ENCODE measurements at places on chromosomes 1 and 21.

DNA sequence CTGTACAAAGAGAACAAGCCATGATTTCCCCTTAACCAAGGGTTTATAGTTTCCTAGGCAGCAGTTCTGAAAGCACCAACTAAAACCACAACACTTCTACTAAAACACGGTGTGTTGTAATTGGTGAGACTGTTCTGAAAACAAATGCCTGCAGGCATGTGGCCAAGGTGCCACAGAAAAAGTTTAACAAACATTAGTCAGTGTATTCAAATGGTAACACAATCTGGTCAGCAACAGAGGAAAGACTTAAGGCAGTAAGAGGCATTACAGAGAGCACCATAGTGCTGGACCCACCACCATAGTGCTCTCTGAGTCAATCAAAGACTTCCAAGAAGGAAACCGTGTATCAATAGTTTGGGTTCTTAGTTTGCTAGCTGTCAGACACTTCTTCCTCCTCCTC lies 16.7 kb downstream of the SNIP1 start:
- no peak for DNase-seq

DNA sequence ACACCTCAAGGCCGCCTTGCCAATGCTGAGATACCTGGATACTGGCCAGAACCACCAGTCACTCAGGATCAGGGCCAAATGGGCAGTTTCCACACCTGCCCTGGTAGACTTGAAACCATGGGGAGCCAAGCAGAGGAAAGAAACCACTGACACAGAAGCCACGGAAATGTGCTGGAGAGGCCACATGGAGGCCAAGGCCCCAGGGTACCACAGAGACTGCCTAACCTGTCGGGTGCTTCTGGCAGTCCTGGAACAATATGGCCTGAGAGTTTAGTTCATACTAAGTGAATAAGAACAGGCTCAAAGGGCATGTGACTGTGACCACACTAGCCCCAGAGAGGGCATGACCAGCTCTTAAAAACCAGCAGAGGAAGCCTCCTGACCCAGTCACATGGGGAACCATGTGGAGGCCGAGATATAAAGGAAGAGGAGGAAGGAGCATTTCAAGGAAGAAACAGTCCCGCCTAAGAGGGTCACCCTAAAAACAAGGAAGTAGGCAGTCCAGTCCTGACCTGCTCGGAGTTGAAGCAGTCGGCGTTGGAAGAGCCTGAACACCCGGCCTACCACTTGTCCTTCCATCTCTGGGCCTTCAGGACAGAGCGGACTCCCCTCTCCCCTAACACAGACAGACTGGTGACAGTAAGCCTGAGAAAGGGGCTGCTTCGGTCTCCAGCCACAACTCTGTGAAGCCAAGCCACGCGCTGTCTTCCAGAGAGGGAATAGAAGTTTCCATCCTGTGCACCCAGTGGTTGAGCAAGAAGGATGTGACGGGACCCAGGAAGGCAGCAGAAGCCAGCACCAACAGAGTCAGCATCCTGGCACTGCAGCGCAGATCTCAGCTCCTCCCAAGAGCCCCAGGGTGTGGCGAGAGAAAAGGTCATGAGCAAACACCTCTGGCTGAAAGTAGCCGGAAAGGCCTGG lies at the start of gene DENND2D:
TSS of gene DENND2D (minus strand) at position 766 of the 921 bp plus-strand sequence. CDS start at position 579, 187 bp downstream.
- DNase-seq = peak; percentile 41

DNA sequence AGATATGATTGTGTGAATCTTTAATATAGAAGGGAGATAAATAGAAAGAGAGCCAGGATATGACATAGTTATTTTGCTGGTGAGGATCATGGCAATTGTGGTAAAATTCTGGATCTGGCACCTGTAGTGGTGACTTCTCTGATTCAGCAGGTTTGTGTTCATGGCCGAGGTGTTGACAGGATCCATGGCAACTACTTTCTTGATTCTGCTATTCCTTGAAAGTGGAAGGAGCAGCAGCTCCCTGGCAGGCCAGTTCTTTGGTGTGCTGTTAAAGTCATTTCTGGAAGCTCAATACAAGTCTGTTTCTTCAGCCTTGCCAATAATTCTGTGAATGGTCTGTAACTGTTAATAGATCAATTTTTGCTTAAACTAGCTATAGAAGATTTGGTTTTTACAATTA lies 33.4 kb downstream of the RGS4 start:
- no peak for DNase-seq

GRCh38 chr1:97074771-97075170 lies 353.2 kb downstream of the PTBP2 start:
- DNase-seq = no peak

DNA sequence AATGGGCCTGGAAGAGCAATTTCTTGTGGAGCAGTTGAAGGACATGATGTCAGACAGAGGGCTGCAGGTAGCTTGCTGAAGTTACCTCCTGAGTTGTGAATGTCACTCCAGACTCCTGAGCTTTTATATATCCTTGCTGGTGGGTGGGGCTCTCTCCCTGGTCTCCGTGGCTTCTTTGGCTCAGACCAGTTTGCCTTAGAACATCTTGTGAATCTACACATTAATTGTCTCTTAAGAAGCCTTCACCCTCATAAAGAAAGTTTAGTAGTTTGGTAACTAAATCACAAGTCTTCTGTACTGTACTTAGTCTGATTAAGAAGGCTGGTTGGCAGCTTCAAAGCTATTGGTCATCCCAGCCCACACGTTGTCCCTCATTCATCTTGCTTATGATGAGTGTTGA lies at the start of gene KRTAP11-1:
TSS of gene KRTAP11-1 (minus strand) at position 101 of the 400 bp plus-strand sequence. CDS start at position 45, 56 bp downstream.
- no peak for DNase-seq

DNA sequence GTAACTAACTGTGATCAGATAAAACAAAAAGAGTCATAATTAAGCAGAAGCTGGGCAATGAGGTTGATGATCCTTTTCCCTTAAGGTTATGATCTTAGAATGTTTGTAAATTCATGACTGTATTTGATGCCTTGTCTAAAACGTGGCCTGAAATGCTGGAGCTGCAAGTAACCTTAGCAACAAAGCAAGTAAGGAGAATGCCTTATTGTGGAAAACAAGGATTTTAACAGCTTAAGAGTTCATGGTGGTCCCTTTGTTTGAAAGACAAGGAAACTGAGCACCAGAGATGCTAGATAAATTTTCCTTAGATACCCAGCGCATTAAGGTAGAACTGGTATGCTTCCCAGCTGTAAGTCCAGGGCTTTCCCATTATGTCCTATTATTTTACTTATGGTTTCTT lies 25.7 kb upstream of the XPR1 start:
- no peak for DNase-seq

DNA sequence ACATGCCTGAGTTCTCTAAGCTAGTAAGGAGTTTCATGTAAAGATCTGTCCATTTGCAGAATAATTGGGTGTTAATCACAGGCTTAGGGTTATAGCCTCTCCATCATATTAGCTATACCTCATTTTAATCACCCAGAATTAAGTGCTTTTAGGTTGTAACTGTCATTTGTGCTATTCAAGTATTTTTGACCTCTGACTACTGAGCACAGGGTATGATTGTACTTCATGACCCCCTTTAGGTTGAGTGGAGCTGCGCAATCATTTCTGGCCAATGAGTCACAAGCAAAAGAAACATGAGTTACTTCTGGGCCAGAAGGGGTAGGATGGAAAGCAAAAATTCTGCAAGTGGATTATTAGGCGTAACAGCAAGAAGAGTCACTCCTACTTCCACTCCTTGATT lies 8.4 kb upstream of the SNX7 start:
- DNase-seq = no peak

GRCh38 chr21:15967661-15968060 lies 237.9 kb downstream of the USP25 start:
- no peak for DNase-seq

GRCh38 chr1:118998171-118998570 lies 10.0 kb upstream of the TBX15 start:
- no peak for DNase-seq

GRCh38 chr1:48790397-48790796 lies 13.7 kb upstream of the BEND5 start:
- no peak for DNase-seq

DNA sequence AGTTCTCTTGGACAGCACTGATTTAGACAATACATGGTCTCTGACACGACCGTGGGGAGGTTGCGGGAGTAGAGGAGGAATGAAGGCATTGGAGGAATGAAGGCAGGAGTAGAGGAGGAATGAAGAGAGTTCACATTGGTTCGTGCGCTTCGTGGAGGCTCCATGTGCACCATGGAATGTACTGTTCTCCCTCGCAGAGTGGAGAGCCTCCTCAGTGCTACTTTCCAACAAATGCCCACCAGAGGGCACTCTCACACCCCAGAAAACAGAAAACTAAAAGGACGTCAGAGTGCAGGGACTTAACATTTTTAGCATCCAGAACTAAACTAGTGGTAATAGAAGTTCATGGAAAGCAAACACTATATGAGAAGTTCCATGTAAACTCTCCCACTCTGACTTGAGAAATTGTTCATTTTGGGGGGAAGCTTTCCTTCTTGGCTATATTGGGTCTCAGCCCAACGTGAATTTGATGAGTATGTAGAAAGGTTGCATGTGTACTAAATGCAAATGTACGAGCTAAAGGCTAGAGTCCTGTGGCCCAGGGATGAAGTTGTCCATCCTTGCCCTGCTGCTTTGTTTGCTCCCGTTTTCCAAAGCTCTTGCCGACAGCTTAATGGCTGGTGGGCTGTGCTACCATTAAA lies 211.6 kb downstream of the LMX1A start:
- DNase-seq = no peak

GRCh38 chr1:203507759-203508158 lies 13.8 kb downstream of the OPTC start:
- no peak for DNase-seq

- no peak for DNase-seq
These were observed 24.5 kb downstream of the ELF3 start for GRCh38 chr1:202034683-202035462.

DNA sequence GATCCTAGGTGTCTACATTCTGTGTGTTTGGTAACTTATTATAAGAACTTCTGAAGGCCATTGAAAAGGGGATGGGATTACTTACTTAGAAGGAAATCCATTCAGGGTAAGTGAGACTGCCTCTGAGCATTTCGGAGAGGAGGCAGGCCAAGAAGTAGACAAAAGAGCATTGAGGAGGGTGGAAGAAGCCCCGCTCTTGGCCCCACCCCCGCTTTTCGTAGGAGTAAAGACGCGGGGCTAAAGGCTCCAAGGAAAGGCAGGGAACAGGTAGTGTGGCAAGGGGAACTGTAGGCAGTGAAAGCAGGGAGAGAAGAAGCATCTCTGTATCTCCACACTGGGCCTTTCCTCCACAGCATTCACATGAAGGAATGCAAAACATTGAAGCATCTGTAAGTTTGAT lies 51.8 kb upstream of the GRIK1 start:
- no peak for DNase-seq

DNA sequence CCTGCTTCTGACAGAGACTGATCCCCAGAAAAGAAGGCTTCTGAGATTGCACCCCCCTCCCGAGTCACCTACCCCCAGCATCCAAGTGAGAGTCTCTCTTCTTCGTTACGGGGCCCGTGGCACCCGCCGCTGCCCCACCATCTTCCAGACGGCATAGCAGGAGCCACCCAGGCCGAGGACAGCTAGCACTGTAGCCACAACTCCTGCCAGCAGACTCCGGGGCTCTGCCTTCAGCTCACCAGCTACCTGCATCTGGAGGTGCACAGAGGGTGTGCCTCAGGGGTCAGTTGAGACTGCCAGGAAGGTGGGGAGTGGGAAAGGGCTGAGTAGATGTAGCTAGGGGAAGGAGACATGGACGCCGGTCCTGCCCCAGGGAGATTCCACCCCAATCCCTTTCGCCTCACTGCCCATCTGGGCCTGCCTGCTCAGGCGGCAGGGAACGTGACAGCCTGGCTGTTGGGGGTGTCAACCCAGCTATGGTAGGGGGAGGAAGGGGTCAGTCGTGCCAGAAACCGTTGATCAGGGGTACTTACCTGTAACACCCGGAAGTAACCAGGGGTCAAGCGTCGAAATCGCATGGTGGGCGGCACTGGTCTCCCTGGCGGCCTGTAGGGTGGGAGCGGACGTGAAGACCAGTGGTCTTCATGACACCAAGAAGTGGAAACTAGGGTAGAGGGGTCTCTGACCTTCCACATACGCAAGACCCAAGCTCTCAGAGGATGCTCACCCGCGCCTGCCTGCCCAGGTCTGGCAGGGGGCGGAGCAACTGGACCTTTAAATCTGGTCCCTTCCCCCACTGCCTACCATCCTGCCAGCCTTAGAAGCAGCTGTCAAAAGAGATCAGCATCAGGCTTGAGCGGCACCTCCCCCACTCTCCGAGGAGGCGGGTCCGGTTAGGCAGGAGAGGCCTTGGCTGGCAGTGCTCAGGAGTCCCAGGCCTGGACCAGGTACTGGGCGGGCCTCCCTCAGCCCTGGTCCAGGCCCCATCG lies at the start of gene ZNF593OS:
TSS of gene ZNF593OS (minus strand) at position 749 of the 989 bp plus-strand sequence. CDS start at position 578, 171 bp downstream.
- DNase-seq = no peak

DNA sequence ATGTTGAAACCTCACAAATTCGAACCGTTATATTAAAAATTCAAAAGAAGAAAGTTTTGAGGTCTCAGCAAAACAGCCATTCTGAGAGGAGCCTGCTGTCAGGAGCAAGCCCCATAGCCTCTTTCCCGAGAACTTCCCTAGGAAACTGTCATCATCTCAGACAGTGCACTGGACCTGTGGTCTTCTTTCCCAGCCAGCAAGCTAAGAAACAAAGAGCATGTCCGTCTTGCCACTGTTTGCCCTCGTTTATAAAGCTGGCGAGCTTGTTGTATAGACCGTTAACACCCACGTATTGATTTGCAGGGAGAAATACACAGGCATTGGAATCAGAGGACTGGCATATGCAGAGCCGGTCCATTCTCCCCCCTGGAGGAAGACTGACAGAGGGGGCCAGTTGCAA lies 407.0 kb downstream of the NPHP4 start:
- no peak for DNase-seq

- no peak for DNase-seq
These were observed 133.3 kb upstream of the SYT6 start for GRCh38 chr1:114286960-114287359.

DNA sequence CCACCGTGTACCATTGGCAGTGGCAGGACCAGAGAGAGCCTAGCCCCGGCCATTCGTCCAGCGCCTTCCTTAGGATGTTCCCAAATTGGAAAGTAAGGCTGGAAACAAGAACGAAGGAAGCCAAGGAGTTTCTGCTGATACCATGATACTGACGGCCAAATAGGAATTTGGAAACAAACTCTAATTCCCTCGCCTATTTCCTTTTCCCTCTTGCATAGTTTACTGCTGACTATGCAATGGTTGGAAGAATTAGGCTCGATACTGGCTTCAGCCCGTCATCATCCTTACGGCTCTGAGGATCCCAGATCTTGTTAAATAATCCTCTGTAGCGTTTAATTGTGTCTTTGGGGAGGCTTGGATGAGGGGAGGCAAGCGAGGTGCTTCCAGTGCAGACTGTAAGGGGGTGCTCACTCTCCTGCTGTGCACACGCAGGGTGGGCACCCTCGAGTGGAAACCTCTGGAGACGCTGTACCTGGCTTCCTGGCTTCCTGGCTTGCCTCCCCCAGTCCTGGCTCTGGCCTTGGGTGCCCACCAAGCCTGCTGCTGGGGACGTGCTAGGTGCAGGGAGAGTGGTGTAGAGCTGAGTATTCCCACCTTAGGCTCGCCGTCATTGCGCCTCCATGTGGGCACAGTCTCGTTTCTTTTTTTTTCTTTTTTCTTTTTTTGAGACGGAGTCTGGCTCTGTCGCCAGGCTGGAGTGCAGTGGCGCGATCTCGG lies 27.4 kb upstream of the CAMTA1 start:
- DNase-seq = no peak

Data from stimulated activated naive CD4-positive, alpha-beta T cell (primary cell).